Stimulated activated CD8-positive, alpha-beta memory T cell treated with anti-CD3 and anti-CD28 coated beads, Interleukin-4, amount 100 ng/mL, for 4 hours (primary cell): ENCODE measurements at places on chromosomes 4 and X.

DNA sequence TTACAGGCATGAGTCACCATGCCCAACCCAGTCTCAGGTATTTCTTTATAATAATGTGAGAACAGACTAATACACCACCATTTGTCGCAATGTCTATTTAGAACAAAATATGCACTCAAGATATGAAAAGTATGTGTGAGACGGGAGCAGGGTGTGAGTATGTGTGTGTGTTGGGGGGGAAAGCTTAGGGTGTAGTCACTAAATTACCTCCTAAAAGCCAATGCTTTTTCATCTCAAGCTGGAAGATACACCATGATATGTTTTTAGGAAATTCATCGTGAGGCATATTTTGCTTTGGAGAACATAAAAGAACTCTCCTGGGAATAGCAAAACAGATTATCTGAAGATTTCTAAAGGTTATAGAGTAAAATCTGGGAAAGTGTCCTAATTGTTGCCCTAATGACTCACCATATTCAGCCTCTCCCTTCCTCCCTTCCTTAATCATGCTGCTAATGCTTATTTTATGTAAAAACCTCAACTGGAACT, 262.7 kb downstream of the PDHA2 start:
- no peak for DNase-seq

- DNase-seq = peak; percentile 30
Observed at GRCh38 chrX:12901486-12901885, 4.9 kb upstream of the TLR8 start.

GRCh38 chr4:6338951-6339817, 69.5 kb downstream of the WFS1 start:
- DNase-seq = no peak

DNA sequence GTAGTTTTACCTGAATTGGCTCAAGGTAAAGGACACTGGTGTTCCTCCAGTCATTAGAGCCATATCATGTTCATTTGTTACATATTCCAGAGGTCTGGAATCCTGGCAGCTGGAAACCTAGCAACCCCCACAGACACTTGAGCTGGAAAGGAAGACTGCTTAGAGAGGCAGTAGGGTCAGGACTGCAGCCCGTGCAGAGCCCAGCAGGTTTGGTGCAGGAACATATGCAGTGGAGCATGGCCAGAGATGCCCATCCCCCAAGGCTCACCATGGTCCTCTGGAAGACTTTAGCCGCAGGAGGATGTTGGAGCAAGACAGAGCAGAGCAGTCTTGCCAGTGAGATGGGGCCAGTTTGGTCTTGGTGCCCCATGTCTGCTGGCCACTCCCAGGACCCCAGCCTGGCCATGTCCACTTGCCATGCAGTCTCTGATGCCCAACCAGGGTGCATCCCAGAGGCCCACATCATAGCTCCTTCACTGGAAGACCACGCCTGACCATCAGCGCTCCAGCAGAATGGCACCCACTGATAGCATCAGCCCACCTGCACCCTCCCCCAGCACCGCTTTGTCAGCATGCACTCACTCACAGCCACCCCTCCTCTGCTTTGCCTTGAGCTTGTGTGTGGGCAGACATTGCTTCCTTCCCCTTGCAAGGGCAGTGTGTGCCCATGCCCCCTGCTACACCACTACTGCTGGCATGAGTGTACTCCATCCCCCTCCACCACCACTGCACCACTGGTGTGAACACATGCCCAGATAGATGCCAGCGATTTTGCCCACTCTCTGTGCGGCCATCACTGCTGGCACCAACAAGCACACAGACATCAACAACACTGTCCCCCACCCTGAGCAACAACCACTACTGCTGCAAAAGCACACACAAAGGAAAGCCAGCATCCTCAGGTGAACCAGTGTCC, 190.3 kb upstream of the SPOCK3 start:
- no peak for DNase-seq

DNA sequence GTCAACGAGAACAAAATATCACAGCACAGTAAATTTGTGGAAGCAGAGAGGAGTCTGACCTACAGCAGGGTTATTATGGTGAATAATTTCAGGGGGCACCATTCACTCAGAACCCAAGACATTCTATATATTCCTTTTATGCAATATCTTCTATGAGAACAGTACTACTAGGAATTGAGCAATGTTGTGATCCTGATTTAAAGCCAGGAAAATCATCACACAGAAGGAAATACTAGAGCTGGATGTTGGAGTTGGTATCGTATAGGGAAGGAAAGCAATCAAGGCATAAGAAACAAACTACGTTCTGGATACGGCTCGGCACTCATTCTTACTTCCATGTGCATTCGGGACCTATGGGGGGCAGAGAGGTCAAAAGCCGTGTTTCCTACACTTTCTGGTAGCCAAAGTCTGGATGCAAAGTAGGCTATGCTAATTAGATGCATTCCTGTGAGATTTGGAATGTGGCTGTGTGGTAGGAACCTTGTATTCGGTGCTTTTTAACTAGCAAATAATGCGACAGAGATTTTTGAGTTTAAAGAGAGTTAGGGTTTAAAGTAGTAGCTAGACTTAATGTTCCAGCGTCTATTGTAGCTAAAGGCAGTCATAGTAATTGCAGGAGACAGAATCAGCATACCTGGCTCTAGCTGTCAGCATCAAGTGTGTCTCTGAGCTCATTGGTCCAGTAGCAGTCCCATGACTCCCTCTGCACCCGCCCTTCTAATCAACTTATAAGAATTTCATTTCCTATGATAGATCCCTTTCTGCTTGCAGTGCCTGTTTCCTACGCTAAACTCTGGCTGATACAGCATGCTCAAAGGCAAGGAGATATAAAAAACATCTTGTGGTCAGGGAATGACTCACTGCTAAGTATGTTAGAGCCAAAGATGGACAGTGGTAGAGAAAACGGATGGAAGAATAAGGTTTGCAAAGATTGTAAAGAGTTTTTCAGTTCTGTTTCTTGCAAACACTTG, 43.3 kb upstream of the PDGFC start:
- no peak for DNase-seq

DNA sequence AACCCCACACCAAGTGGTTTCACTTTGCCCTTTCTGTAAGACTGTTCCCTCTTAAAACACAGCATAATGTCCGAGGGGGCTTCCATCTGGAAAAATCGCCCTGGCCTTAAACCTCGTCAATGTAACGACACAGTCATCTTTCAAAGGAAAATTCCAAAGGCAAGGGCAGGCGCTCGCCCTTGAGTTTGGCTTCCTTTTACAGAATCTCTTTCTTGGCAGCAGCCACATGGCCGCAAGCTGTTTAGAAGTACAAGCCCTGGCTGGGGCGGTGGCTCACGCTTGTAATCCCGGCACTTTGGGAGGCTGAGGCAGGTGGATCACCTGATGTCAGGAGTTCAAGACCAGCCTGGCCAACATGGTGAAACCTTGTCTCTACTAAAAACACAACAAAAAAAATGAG, 27.1 kb upstream of the GRPEL1 start:
- DNase-seq = no peak

DNA sequence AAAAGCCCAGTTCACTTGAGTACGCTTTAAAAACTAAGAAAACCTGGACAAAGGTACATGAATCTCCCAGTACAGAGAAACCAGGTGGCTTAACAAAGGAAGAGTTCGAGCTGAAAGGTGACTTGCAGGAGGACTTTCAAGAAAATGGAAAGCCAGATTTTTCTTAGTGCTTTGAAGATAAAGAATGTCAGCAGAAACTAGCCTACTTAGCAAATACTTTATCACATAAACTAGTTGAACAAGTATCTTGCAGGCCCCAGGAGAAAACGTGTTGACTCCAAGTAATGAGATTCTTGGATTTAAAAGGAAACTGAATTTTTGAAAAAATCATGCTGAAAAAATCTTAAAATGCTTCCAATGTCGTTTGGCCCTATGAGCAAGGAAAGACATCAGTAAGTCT, 26.4 kb downstream of the CDKN2AIP start:
- no peak for DNase-seq

- no peak for DNase-seq
Observed at GRCh38 chr4:72366601-72367000, 202.4 kb downstream of the ADAMTS3 start.

- no peak for DNase-seq
Observed at GRCh38 chrX:150602743-150603142, 34.3 kb downstream of the MTM1 start.

DNA sequence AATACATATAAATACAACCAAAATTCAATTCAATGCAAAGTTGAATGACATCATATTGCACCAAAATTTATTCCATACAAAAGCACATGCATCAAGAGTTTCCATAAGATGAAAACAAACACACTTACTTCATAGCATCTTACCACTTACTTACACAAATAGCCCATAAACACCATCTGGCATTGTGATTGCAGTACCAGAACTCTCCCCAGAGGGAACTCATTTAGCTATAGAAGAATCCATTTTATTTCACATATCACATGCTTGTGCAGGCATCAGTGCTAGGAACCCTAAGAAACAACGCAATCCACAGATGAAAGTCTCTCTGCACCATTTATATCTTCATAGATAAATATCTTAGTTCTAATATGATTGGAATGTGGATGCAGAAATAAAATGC, 77.9 kb downstream of the SLC7A11 start:
- DNase-seq = no peak

GRCh38 chr4:5409972-5410618, 298.3 kb downstream of the EVC2 start:
- DNase-seq = no peak

- no peak for DNase-seq
Observed at GRCh38 chr4:89703829-89704590, 133.0 kb downstream of the SNCA start.

GRCh38 chrX:14309431-14309830, 219.9 kb upstream of the GLRA2 start:
- DNase-seq = no peak

- no peak for DNase-seq
Observed at GRCh38 chrX:39835241-39835640, 262.5 kb downstream of the BCOR start.

DNA sequence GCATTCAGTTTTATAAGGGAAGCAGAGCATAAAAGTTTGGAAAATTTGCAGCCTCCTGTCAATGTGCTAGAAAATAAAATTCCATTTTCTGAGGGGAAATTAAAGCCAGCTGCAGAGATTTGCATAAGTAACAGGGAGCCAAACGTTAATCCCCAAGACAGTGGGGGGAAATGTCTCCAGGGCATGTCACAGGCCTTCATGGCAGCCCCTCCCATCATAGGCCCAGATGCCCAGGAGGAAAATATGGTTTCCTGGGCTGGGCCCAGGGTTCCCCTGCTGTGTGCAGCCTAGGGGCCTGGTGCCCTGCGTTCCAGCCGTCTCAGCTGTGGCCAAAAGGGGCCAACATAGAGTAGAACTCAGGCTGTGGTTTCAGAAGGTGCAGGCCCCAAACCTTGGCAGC, 9.3 kb downstream of the RNF4 start:
- no peak for DNase-seq

- no peak for DNase-seq
Observed at GRCh38 chrX:113539599-113540356, 699.1 kb upstream of the AMOT start.

DNA sequence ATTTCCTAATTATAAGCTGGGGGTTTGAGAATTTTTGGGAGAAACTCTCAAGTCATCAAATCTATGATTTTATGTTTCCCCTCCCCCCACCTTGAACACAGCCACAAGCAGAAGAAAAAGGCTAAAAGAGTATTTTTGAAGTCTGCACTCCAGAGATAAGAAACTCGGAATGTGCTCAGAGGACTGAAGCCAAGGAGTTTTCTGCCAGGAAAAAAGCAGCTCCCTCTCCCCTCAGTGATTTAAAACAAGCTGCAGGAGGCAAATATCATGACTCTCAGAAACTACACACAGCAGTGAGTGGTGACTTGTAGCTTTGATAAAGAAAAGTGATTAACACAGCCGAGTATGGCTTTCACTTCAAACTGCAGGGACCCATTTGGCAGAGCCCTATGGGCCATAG, 800.2 kb upstream of the FTHL17 start:
- no peak for DNase-seq

GRCh38 chr4:150178161-150178560, 99.9 kb downstream of the DCLK2 start:
- no peak for DNase-seq

- DNase-seq = no peak
Observed at GRCh38 chrX:150329282-150329681, 33.8 kb upstream of the MAMLD1 start.

- no peak for DNase-seq
Observed at GRCh38 chr4:179663641-179664429, 2221.6 kb upstream of the AGA start.

DNA sequence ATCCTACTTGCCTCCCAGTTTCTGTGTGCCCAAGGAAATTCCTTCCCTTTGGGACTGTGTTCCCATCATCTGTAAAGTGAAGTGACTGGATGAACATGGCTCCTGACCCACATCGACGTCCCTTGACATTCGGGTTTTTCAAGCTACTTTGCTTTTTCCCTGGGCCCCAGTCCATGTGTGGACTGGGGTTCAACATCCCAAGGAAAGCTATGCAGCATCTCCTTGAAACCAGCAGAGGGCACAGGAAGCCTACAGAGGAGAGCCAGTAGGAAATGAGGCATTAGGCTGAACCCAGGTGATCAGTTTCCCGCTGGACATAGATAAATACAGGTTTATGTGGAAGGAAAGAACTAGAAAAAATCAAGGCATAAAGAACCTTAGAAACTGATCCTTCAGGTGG, 145.1 kb upstream of the ARHGEF9 start:
- no peak for DNase-seq

DNA sequence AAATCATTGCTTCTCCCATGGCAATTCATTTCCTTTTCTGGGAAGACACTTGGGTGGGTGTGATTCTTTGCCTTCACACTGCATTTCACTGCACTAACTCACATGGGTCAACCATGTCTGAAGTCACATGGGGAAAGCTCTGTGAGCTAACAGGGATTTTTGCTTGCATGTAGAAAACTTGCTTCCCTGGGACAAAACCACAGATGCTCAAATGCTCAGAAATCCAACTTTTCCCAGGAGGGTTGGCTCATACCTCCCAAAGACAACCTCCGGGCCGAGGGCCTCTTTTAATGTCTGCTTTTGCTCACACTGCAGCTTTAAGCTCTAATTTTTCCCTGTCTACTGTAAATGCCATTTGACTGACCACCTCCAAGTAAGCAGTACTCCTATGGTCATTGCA, 1695.2 kb downstream of the STIM2 start:
- DNase-seq = no peak

DNA sequence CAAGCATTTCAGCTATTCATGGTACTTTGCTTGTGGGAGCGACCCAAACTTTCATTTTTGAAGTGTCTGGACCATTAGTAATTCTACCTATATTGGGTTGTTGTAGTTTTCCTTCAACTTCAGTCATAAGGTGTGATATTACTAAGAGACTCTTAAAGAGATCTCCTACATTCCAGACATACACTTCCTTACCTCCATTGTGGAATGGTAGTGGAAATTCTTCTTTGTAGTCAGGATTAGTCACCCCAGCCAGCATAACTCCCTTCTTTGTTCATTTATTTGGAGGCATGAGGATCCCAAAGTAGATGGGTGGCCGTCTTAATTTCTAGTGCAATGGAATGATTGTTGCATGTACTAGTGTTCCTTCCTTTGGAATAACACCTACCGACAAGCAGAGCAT, 991.4 kb downstream of the ARAP2 start:
- DNase-seq = no peak

- DNase-seq = no peak
Observed at GRCh38 chrX:151359931-151360871, 36.8 kb upstream of the VMA21 start.
